ENCODE measurements at places on chromosomes 16 and 17. TPM values are rescaled to one million over a fixed set of nuclear protein-coding genes. Genes with fewer than 3 reads are reported as not detected.

GRCh38 chr16:13438064-13438463 lies 481.9 kb upstream of the ERCC4 start:
- DNase-seq = no peak

DNA sequence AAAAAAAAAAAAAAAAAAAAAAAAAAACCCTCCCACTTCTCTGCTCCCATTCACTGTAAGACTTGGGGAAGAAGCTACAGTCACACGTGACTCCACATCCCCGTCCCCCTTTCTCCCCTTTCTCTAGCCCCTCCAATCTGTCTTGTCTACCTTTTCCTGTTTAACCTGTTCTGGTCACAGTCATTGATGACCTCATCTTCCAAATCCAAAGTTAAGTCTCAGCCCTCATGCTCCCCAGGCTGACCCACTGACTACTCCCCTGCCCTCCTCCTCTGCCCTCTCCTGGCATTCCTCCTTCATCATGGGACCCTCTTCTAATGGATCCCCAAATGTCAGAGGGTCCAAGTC lies 1.6 kb upstream of the CDH5 start:
- no peak for DNase-seq

DNA sequence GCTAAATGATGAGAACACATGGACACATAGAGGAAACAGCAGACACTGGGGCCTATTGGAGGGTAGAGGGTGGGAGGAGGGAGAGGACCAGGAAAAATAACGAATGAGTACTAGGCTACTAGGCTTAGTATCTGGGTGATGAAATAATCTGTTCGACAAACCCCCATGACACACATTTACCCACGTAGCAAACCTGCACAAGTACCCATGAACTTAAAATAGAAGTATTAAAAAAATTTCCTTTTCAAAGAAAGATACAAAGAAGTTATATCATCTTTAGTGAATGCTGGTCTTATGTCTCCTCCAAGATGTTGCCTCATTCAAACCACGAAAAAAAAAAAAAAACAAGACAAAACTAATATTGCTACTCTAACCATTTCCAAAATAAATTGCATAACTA lies 31.7 kb downstream of the MBTD1 start:
- no peak for DNase-seq

SLC5A10 gene
- total RNA-seq = not detected

GRCh38 chr16:3597676-3598075 lies 13.7 kb downstream of the SLX4 start:
- DNase-seq = no peak

DNA sequence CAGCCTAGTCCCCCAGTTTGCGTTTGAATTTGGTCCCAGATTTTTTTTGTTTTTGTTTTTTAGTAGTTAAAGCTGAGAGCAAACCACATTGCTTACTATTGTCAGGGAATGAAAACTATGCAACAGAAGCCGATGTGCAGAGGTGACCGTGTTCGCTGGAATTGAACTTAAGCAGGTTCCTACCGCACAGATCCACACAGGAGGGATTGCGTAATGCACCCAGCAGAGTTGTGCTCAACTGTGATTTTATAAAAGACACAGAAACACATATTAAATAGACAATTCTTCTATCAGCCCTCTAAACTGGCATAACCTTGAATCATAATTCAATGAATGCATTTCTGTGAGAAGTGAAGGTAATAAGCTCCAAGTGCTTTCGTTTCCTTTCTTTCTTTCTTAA lies 443.0 kb downstream of the WWOX start:
- no peak for DNase-seq

DNA sequence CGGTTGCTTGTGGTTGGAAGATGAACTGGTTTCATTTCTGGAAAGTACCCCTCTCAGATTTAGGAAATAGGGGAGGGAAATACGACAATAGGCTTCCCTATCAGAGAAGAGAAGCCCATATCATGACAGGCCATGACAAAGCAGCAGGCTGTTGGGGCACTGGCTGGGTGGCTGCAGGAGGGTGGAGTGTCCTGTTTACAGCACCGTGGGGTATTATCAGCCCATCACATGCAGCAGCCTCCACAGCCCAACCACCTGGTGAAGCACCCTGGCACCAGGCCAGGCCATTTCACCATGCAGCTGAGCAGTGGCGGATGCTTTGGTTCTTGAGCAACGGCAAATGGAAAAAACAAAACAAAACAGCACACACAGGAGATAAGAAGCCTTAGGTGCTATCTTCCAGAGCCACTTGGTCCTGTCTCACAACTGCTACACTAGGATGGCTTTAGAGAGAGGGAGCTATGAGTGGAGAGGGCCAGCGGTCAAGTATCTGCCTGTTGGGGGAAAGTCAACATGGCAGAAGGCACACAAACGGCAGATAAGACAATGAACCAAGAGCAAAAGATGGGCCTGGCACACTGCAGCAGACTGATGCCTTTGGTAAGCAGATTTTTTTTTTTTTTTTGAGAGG lies 24.2 kb downstream of the FAM117A start:
- DNase-seq = no peak

TSPOAP1 gene
- 9.4 TPM for total RNA-seq
